Sigmoid colon (tissue), 7 donors: ENCODE measurements at places on chromosomes 7 and 10. TPM values are rescaled to one million over a fixed set of nuclear protein-coding genes. Genes with fewer than 3 reads are reported as not detected.

DNA sequence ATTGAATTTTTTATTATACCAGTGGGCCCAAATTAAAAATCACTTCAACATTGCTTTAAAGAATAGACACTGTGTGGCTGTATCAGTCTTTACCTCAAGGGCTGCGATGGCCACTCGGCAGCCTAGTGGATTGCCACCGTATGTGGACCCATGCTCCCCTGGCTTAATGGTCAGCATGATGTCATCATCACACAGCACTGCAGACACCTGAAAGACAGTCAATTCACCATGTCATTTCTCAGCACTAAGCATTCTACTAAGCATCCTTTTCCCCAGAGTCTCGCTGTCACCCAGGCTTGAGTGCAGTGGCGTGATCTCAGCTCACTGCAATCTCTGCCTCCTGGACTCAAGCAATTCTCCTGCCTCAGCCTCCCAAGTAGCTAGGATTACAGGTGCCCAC is 17.1 kb downstream of the OAT start:
- H3K36me3 ChIP-seq, result peaks cover 66% of the 10 kb centered on the region
- no peak overlapping the region for H3K27ac ChIP-seq
- no peaks in the 10 kb centered on the region for H3K4me1 ChIP-seq
- H3K4me3 ChIP-seq, result no peak overlapping the region
- DNase-seq, result no peak
- no peaks in the 10 kb centered on the region for H3K27me3 ChIP-seq

- H3K27ac ChIP-seq, result peak overlapping the region; percentile 67
- no peaks in the 10 kb centered on the region for H3K4me1 ChIP-seq
- peak; percentile 66 for DNase-seq
- no peaks in the 10 kb centered on the region for H3K27me3 ChIP-seq
- H3K36me3 ChIP-seq, result no peaks in the 10 kb centered on the region
- no peak overlapping the region for H3K4me3 ChIP-seq
Observed at GRCh38 chr7:149883452-149883861, 9.7 kb downstream of the ATP6V0E2 start.

DNA sequence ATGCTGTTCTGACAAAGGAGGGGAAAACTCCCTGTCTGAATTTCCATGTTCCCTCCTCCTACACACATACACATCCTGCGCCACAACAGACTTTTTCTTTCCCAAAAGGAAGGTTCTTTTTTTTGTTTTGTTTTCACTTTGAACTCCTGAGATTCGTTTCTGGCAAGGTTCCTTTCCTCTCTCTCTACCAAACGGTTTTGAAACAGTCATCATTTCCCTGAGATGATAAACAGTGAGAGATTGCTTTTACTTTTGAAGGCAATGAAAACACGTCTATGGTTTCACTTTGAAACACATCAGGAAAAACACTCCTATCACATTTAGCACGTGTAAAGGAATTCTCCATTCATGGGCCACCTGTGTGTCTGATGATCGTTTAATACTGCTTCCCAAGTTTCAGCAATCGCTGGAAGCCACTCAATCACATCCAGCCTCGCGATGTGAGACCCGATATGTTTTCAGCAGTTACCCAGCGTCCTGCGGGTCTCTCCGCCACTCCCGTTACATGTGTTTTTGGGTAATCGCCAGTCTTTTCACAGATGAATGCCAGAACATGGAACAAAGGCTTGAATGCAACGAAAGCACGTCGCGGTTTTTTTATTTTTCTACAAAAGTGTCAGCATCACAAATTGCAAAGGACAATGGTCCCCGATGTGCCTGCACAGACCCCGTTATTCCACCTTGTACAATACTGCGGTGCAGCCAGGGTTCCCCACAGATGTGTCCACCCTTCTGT is 62.8 kb upstream of the CUX1 start:
- peak overlapping the region; percentile 20 for H3K27ac ChIP-seq
- H3K4me3 ChIP-seq, result peak overlapping the region; percentile 50
- H3K27me3 ChIP-seq, result peaks cover 3% of the 10 kb centered on the region

DNA sequence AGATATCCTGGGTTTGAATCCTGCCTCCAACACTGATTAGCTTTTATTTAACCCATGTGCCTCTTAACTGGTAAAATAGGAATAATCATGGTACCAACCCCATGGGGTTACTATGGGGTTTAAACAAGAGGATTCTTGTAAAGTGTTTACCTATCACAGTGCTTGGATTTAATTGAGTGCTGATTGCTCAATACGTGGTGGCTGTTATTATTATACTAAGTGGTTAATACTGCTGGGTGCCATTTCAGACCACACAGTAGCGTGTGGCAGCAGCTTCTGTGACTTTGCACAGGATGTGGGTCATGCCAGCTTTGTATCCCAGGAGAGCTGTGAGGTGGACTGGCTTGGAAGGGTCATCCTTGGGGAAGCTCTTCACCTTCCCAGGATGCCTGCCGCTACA is 177.2 kb downstream of the SEC23IP start:
- no peak for DNase-seq
- H3K36me3 ChIP-seq, result no peaks in the 10 kb centered on the region
- no peaks in the 10 kb centered on the region for H3K4me1 ChIP-seq
- H3K27me3 ChIP-seq, result no peaks in the 10 kb centered on the region

GRCh38 chr7:154304231-154304630 is 252.0 kb downstream of the DPP6 start:
- H3K4me1 ChIP-seq, result no peaks in the 10 kb centered on the region
- H3K4me3 ChIP-seq, result no peak overlapping the region
- H3K36me3 ChIP-seq, result no peaks in the 10 kb centered on the region
- H3K27me3 ChIP-seq, result peaks cover 6% of the 10 kb centered on the region

- H3K27ac ChIP-seq, result no peak overlapping the region
- no peak overlapping the region for H3K4me3 ChIP-seq
- H3K4me1 ChIP-seq, result no peaks in the 10 kb centered on the region
- H3K36me3 ChIP-seq, result no peaks in the 10 kb centered on the region
Observed at GRCh38 chr7:95476072-95476847, 9.5 kb upstream of the ASB4 start.

ANKRD26 gene
- 2.1 TPM for polyA plus RNA-seq

DNA sequence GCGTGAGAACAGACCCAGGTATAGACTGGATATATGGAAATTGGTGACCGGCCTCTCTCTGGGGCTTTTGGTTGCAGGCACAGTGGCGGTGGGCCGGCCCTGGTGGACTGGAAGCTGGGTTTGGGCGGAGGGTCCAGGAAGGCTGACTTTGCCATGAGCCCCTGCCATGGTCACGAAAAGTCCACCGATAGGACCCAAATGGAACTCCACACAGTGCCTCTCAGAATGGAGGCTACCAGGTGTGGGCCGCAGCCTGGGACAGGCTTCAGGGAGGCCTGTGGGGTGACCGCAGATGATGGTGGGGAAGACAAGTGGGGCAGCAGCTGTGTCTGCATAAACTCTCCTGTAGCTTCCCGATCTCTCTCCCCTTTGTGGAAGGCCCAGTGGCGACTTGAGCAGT is 123.2 kb downstream of the DNAJB6 start:
- no peak overlapping the region for H3K4me3 ChIP-seq
- no peak for DNase-seq
- H3K4me1 ChIP-seq, result no peaks in the 10 kb centered on the region
- H3K36me3 ChIP-seq, result no peaks in the 10 kb centered on the region
- H3K27me3 ChIP-seq, result peaks cover 3% of the 10 kb centered on the region
- H3K27ac ChIP-seq, result no peak overlapping the region

DNA sequence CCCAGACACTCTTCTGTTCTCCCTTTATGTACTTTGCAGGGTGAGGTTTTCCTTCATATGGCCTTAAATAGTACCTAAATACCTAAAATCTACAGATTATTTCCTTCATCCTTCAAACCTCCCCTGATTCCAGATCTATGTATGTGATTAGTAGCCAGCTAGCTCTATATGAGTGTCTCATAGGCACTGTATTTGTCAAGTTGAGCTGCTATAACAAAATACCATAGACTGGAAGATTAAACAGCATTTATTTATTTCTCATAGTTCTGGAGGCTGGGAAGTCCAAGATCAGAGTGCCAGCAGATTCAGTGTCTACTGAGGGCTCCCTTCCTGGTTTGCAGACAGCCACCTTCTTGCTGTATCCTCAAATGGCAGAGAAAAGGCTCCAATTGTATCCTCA is 60.6 kb upstream of the MSRB2 start:
- H3K4me3 ChIP-seq, result no peak overlapping the region
- no peak overlapping the region for H3K27ac ChIP-seq
- no peaks in the 10 kb centered on the region for H3K4me1 ChIP-seq
- H3K36me3 ChIP-seq, result no peaks in the 10 kb centered on the region
- H3K27me3 ChIP-seq, result no peaks in the 10 kb centered on the region

GRCh38 chr7:136064081-136064480 is 86.9 kb upstream of the MTPN start:
- no peaks in the 10 kb centered on the region for H3K36me3 ChIP-seq
- H3K27me3 ChIP-seq, result no peaks in the 10 kb centered on the region
- no peaks in the 10 kb centered on the region for H3K4me1 ChIP-seq
- no peak overlapping the region for H3K27ac ChIP-seq
- H3K4me3 ChIP-seq, result no peak overlapping the region

DNA sequence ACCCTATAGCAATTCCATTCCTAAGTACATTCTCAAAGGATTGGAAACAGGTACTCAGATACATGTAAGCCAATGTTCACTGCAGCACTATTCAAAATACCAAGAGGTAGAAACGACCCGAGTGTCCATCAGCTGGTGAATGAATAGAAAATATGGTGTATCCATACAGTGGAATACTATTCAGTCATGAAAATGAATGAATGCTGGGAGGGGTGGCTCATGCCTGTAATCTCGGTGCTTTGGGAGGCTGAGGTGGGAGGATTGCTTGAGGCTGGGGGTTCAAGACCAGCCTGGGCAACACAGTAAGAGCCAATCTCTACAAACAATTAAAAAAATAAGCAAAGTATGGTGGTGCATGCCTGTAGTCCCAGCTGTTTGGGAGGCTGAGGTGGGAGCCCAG is 62.8 kb downstream of the CLEC2L start:
- no peaks in the 10 kb centered on the region for H3K4me1 ChIP-seq
- H3K27me3 ChIP-seq, result no peaks in the 10 kb centered on the region
- peaks cover 12% of the 10 kb centered on the region for H3K36me3 ChIP-seq
- H3K27ac ChIP-seq, result no peak overlapping the region

- no peaks in the 10 kb centered on the region for H3K27me3 ChIP-seq
- peak overlapping the region; percentile 69 for H3K27ac ChIP-seq
- H3K4me1 ChIP-seq, result peaks cover 58% of the 10 kb centered on the region
- H3K4me3 ChIP-seq, result no peak overlapping the region
- no peak for DNase-seq
Observed at GRCh38 chr7:91692800-91693199, 187.7 kb downstream of the MTERF1 start.

GRCh38 chr7:117312593-117313580 is 10.0 kb downstream of the WNT2 start:
- H3K27me3 ChIP-seq, result no peaks in the 10 kb centered on the region
- no peak overlapping the region for H3K27ac ChIP-seq
- H3K36me3 ChIP-seq, result no peaks in the 10 kb centered on the region
- no peaks in the 10 kb centered on the region for H3K4me1 ChIP-seq
- DNase-seq, result no peak
- H3K4me3 ChIP-seq, result no peak overlapping the region

DNA sequence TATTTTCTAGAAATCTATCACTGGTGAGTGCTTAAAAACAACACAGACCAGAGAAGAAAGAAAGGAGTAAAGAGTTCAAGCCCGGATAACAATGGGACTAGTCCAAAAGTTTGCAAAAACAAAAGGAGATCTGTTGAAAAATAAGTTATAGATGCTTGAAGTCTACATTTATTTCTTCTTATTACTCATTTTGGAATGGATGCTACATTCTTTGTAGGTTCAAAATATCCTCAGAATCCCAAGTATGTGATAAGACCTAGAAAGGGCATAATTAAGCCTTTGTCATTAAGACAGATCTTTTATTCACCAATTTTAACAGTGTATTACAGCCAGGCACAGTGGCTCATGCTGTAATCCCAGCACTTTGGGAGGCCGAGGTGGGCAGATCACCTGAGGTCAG is 42.7 kb upstream of the ITGB8 start:
- H3K4me1 ChIP-seq, result no peaks in the 10 kb centered on the region
- no peaks in the 10 kb centered on the region for H3K36me3 ChIP-seq
- no peaks in the 10 kb centered on the region for H3K27me3 ChIP-seq

GRCh38 chr7:38189231-38189938 is 11.3 kb downstream of the STARD3NL start:
- H3K27ac ChIP-seq, result no peak overlapping the region
- DNase-seq, result no peak
- no peak overlapping the region for H3K4me3 ChIP-seq
- H3K27me3 ChIP-seq, result no peaks in the 10 kb centered on the region
- H3K4me1 ChIP-seq, result no peaks in the 10 kb centered on the region

DNA sequence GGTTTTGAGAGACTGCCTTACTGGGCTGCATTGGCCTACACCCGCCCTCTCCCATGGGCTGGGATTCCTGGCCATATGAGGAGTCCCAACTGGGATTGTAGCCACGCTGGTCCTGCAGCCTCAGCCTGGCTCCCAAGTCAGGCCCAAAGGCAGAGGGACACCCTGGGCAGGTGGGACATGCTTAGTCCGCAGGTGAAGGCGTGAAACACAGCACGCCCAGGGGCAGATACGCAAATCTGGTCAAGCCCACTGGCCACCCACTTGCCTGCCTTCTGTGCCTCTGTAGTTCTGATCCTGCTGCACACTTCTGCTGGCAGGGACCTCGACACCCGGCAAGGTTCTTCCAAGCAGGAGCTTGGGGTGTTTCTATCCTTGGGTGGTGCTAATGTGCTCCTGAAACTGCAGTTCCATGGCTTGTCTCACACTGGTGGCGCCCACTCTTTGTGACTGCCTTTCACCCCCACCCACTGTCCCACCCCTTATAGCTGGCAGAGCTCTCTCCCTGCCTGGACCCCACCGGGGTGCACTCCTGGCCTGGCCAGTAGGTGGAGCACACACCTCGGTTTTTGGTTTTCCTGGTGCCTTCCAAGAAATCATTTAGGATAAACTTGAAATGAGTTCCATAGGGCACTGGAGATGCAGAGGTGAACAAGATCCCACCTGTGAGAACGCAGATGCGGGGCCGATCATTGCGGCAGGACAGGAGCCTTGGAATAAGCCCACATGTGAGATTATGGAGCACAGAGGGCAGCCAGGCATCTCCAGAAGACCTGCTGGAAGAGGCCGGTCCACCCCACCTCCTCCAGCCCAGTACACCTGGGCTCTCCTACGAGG is 47.9 kb downstream of the MKI67 start:
- H3K4me1 ChIP-seq, result no peaks in the 10 kb centered on the region
- H3K36me3 ChIP-seq, result peaks cover 29% of the 10 kb centered on the region
- no peaks in the 10 kb centered on the region for H3K27me3 ChIP-seq
- no peak overlapping the region for H3K27ac ChIP-seq
- no peak overlapping the region for H3K4me3 ChIP-seq
- DNase-seq, result peak; percentile 52

DNA sequence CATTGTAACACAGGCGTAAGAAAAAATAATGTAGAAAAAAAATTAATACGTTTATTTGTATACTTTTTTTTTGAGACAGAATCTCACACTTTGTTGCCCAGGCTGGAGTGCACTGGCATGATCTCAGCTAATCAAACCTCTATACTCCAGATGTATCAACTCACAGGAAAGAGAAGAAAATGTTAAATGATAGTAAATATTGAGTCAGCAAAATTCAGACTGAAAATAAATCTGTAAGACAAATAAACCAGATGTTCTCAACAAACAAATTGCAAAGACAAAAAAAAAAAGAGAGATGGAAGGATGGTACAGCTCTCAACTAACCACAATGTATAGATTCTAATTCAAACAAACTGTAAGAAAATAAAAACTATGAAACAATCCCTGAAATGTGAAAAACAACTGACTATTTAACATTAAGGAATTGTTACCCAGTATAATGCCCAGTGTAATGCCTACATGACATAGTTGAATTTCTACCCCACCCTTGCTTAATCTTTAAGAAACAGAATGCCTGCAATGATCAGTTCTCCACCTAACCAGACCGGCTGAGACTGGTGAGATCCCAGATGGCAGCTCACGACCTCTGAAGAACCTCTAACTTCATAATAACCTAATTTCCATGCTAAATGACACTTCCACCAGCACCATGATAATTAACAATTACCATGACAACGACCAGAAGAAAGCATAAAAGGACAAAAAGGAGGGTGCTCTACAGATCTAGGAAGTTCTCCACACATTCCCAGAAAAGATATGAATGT is 272.0 kb upstream of the GNAI1 start:
- no peaks in the 10 kb centered on the region for H3K36me3 ChIP-seq
- no peaks in the 10 kb centered on the region for H3K27me3 ChIP-seq
- no peak overlapping the region for H3K27ac ChIP-seq
